Femur (tissue), 1 donor: ENCODE measurements at places on chromosomes 7 and 10.

DNA sequence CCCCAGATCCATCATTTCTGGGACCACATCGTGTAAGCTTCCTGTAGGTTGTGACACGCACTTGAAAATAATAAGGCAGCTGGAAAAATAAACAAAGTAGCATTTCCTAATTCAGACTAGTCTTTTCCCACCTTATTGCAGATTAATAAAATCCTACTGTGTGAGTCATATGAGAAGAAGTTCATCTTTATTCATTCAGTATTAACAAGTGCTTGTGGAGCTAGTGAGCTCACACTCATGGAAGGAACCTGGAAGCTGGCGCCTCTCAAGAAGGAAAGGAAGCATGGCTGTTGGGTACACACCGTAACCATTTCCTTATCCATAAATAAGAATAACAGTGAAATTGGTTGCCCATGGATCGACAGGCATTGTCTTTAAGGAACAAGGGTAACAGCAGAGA is 152.6 kb upstream of the PFKP start:
- no peak for DNase-seq

GRCh38 chr7:88169717-88170320 is 50.0 kb downstream of the SRI start:
- no peak for DNase-seq

- no peak for DNase-seq
Measured at GRCh38 chr10:52111101-52111891, 202.8 kb upstream of the DKK1 start.

- DNase-seq, result no peak
Measured at GRCh38 chr10:118458957-118459641, 117.0 kb upstream of the FAM204A start.

DNA sequence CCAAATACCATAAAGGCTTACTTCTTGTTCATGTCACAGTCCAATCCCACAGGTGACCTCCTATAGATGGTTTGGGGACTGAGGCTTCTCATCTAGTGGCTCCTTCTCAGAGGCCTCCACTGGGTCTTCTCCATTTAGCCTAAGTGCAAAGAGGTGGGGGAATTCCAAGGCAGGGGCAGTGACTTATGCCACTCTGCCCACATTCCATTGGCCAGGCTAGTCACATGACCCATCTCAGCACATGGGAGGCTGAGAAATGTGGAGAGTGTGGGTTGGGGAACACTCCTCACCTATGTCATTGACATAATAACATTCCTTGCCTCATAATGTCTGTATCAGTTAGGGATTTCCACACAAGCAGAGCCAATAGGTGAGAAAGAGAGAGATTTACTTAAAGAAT is 104.3 kb upstream of the PLXNA4 start:
- no peak for DNase-seq

- DNase-seq, result no peak
Measured at GRCh38 chr10:86167121-86167761, 199.4 kb downstream of the GRID1 start.

- DNase-seq, result no peak
Measured at GRCh38 chr10:74836877-74837276, 10.5 kb downstream of the KAT6B start.

GRCh38 chr7:105621617-105622016 is 40.3 kb upstream of the EFCAB10 start:
- peak; percentile 87 for DNase-seq

- no peak for DNase-seq
Measured at GRCh38 chr7:96973986-96974385, 31.4 kb upstream of the DLX6 start.

GRCh38 chr7:120064565-120064964 is 208.4 kb upstream of the KCND2 start:
- no peak for DNase-seq

- DNase-seq, result no peak
Measured at GRCh38 chr10:104809288-104810090, 168.4 kb downstream of the SORCS3 start.

DNA sequence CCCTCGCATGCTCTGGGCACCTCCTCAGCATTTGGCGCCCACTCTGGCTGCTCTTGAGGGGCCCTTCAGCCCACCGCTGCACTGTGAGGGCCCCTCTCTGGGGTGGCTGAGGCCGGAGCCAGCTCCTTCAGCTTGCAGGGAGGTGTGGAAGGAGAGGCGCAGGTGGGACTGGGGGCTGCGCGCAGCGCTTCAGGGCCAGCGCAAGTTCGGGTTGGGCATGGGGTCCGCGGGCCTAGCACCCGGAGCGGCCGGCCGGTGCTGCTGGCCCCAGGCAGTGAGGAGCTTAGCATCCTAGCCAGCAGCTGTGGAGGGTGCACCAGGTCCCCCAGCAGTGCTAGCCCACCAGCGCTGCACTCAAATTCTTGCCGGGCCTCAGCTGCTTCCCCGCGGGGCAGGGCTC is 305.6 kb upstream of the ANKRD30A start:
- DNase-seq, result no peak

DNA sequence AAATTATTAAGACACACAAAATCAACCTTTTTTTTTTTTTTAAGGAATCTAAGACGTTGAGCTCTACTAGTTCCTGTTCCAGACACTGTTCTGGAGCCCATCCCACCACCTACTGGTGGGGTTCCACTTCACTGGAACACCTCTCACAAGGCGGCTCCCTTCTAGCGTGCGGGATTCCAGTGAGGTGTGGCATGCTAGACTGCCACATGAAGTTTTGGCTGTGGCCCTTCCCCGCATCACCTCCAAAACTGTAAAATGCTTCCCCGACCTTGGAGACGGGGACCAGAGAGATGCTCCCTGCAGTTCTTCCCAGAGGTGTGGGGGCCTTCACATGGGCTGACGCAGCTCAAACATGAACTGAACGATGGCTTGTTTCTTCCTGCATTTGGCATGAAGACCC is 12.6 kb downstream of the FAM53B start:
- DNase-seq, result peak; percentile 15

GRCh38 chr10:17805921-17806577 is 3.1 kb upstream of the MRC1 start:
- no peak for DNase-seq
